ENCODE measurements at places on chromosomes 4 and X. TPM values are rescaled to one million over a fixed set of nuclear protein-coding genes. Genes with fewer than 3 reads are reported as not detected.

The ENPP6 gene
- total RNA-seq, result 0.19 TPM

The ASMTL gene
- total RNA-seq, result 28.2 TPM

The USP17L27 gene
- total RNA-seq, result not detected

The DUX4 gene
- total RNA-seq, result not detected

Data from posterior vena cava (tissue), 2 donors.